ENCODE measurements at places on chromosomes 6 and 20. TPM values are rescaled to one million over a fixed set of nuclear protein-coding genes. Genes with fewer than 3 reads are reported as not detected.

Gene C6orf15
- not detected for total RNA-seq

- H3K27me3 ChIP-seq = no peaks in the 10 kb centered on the region
- H3K4me1 ChIP-seq = no peaks in the 10 kb centered on the region
- DNase-seq = no peak
- no peaks in the 10 kb centered on the region for H3K36me3 ChIP-seq
- no peak overlapping the region for H3K27ac ChIP-seq
Observed at GRCh38 chr6:81340946-81341345, 411.5 kb downstream of the TENT5A start.

DNA sequence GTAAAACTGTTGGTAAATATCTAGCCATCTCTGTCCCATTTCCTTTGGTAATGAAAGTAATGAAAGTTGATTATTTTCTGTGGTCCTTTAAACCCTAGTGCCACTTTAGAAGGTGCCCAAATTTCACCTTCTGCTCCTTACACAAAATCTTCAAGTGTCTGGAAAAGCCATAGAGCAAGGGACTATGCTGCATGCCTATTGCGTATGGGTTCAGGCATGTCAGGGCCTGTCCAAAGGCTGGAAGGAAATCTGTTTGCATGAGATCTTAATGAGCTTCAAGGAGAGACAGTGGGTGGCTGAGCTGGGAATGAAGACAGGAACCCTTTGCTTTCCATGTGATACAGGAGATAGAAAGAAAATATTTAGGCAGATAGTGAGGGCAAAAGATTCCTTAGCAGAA is 66.6 kb upstream of the CCN6 start:
- no peaks in the 10 kb centered on the region for H3K4me1 ChIP-seq
- H3K27me3 ChIP-seq = peaks cover 3% of the 10 kb centered on the region
- no peak for DNase-seq
- no peak overlapping the region for H3K4me3 ChIP-seq
- H3K27ac ChIP-seq = peak overlapping the region; percentile 1

Gene CLDN20
- total RNA-seq = not detected

- peak overlapping the region; percentile 57 for H3K4me3 ChIP-seq
- H3K36me3 ChIP-seq = peaks cover 8% of the 10 kb centered on the region
- peaks cover 2% of the 10 kb centered on the region for H3K27me3 ChIP-seq
- DNase-seq = peak; percentile 67
- peaks cover 19% of the 10 kb centered on the region for H3K4me1 ChIP-seq
Observed at GRCh38 chr6:8029243-8029870, 34.8 kb downstream of the BLOC1S5 start.

DNA sequence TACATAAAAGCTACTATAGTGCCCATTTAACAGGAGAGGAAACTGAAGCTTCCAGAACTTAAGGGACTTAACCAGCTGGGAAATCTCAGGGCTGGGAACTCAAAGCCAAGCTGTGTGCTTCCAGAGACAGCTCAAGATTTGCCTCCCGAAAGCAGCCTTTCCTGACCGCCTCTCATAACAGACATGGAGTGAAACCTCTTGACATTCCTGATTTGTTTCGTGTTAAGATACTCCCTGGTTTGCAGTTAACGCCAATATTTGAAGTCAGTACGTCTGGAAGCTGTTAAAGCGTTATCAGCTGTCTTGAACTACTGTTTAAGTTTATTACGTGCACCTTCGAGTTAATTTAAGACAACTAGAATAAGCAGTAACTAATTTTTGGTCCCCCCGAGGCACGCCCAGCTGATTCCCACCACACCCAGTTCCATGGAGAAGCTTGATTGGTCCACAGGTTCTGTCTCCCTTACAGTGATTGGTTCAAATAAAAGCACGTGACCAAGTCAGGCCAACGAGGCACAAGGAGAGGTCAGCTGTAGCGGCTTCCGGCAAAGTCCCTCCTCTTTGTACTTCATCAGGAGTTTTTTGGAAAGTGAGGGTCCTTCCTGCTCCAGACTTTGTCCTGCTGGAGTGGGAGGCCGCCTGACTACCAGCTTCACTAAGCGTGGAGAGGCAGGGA is 8.9 kb upstream of the TCP11 start:
- H3K36me3 ChIP-seq = no peaks in the 10 kb centered on the region
- no peak for DNase-seq
- H3K4me3 ChIP-seq = no peak overlapping the region
- no peak overlapping the region for H3K27ac ChIP-seq
- H3K4me1 ChIP-seq = peaks cover 6% of the 10 kb centered on the region
- no peaks in the 10 kb centered on the region for H3K27me3 ChIP-seq

- peaks cover 5% of the 10 kb centered on the region for H3K27me3 ChIP-seq
- peaks cover 13% of the 10 kb centered on the region for H3K4me1 ChIP-seq
- DNase-seq = peak; percentile 61
- no peak overlapping the region for H3K4me3 ChIP-seq
- no peaks in the 10 kb centered on the region for H3K36me3 ChIP-seq
- no peak overlapping the region for H3K27ac ChIP-seq
Observed at GRCh38 chr20:44717986-44718385, 2.8 kb downstream of the CCN5 start.

Gene SLC52A3
- total RNA-seq = not detected
